ENCODE measurements at places on chromosomes 12 and 14.

DNA sequence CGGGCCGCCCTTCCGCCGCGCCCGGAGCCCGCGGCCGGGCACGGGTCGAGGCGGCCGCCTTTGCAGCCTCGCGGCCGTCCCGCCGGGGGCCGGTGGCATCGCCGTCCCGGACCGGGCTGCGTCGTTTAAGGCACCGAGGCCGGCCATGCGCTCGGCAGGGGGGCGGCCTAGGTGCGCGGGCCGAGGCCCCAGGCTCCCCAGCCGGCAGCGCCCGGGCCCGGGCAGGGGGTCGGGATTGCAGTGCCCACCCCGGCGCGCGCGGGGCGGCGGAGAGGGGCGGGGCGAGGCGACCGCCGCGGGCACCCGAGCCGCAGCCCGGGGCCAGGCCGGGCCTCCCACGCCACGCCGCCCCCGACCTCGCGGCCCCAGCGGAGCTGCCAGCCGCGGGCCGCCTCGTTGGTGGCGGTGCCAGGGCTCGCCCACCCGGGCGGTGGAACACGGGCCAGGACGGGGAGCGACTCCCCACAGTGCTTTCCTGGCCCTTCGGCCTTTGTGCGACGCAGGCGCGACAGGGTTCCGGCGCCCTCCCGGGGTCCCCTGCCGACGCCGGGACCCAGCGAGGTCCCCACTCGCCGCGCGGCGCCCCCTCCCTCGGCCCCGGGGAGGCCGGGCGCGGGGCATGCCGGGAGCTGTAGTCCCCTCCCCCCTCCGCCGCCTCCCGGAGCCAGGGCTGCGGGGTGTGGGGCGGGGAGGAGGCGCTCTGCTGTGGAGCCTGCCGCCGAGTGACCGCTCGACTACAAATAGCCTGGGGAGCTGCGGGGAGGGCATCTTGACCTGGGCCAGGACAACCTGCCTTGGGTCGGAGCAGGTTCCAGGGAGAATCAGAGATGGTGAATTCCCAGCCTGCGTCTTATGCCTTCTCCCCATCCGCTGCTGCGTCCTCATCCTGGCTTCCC, 769 bp downstream of the FKBP4 start:
- DNase-seq, result peak; percentile 76

GRCh38 chr14:74555476-74556050, 56.5 kb downstream of the LTBP2 start:
- no peak for DNase-seq

DNA sequence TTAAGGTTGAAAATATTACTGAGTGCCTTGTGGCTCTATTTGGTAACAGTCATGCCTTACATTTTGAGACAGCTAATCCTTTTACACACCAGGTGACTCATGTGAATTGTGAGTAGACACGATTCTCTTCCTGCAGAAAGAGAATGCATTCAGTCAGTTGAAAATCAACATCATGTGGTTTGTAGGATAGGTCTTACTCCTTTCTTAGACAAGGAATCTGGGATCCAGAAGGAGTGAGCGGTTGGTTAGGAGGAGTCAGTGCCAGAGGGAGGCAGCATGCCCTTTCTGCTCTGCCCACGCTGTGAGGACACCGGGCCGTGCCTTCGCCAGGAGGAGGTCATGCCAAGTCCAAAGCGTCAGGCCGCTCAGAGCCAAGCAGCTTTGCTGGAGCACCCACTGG, 47.6 kb downstream of the TRAF3 start:
- DNase-seq, result no peak

GRCh38 chr12:13940335-13940865, 41.0 kb downstream of the GRIN2B start:
- no peak for DNase-seq

DNA sequence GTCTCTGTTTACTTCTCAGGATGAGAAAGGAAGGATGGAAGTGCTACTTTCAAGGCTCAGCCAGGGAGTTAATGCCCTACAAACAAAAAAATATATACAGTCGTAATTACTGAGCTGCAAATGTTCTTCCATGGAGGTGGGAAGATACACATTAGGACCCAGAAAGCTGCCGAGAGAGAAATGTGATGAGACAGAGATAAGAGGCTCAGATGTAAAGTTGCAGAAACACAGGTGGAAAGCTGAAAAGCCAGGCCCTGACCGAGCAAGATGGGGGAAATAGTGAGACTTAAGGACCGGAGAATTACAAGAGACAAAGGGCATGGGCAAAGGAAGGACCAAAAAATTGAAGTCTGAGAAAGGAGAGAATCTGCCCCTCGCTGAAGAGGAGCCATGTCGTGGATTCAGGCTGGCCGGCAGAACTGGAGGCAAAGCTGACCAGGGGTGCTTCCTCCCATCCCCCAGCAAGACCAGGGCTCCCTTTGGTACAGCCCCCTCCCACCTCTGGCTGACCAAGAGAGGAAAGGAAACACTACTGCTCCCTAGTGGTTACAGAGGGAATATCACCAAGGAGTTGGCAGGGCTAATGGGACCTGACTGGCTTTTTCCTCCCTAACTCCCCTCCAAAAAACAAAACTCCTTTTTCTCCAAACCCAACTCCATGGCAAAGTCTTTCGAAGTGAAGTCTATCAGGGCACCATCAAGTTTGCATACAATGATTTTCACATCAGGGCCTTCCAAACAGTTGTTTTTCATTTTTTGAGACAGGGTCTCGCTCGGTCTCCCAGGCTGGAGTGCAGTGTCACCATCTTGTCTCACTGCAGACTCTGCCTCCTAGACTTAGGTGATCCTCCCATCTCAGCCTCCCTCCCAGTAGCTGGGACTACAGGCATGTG, 12.1 kb downstream of the ZFHX2 start:
- DNase-seq, result peak; percentile 53

DNA sequence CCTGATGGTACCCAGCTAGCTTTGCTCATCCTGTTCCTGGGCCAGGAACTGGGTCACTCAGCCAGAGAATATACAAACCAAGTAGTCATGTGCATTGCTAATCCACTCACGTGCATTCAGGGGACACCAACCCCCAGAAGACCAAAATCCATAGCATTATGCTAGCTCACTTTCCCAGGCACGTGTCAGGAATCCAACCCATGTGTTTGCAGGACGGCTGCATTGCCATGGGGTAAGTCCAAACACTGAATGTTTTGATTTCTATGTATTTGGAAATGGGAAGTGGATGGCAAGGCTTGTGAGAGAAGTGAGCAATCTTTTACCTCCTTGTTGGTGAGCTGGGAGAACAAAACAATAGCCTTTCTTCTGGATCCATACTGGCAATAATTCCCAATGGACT, 87.1 kb upstream of the FOXN3 start:
- DNase-seq, result no peak

DNA sequence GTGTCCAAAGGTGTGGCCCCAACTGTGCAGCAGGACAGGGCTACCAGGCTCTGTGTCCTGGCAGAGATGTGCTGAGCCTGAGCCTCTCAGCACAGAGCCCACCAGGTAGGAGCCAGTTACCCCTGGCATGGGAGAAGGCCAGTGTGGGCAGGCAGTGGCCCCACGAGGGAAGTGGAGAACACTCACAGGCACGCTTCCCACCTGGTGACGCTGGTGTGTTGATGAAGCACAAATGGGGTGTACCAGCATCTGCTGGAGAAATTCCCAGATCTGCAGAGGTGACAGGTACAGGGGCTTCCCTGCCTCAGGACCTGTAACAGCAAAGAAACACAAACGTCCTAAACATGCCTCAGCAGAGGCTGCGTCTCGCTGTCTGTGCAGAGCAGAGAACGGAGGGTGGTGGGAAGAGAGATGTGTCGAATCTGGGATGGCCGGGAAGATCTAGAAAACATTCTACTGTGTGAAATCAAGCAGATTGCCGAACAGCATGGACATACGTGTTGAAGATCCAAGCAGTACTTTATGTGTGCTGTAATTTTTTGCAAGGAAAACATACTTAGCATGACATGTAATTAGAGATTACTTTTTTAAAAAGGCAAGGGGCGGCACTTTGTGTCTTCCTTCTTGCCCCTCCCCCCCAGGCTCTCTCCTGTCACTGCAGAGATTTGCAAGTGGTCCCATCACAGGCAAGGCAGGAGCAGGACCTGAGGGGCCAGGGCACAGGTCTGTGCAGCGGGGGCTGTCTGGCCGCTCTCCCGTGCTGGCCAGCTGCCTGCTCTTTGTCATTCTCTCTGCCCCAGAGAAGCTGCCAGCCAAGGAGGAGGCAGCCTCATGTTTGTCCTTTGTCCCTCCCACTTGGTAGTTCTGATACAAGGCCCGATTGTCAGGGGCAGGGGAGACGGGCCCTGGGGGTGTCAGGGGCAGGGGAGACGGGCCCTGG, 17.3 kb downstream of the HIP1R start:
- peak; percentile 46 for DNase-seq

DNA sequence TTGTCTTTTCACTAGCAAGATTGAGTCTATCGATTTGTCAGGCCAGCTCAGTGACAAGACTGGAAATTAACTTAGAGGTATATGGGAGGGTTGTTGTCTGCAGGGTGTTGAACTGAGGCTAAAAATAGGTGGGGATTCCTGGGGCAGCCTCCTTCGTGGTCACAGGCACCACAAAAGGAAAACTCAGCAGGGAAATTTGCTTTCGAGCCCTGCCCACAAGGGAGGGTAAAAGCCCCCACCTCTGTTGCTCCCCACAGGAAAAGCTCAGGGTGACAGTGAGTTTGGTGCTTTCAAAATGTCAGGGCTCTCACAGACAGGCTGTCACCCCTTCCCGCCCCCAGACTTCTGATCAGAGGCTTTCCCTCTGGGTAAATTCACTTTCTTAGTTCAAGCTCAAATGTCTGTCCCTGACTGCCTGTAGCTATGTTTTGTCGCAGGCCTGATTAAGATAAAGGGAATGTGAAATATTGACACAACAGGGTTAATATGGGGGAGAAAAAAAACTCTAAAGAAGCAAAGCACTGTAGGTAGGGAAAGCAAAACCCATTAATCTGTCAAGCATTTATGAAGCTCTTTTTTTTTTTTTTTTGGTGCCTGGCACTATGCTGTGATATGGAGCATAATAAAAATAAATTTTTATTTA, 11.7 kb upstream of the NFKBIA start:
- DNase-seq, result no peak

GRCh38 chr12:27822076-27822712, 42.2 kb upstream of the MANSC4 start:
- DNase-seq, result peak; percentile 24
